CD8-positive, alpha-beta memory T cell (primary cell): ENCODE measurements at places on chromosomes 6 and 20.

DNA sequence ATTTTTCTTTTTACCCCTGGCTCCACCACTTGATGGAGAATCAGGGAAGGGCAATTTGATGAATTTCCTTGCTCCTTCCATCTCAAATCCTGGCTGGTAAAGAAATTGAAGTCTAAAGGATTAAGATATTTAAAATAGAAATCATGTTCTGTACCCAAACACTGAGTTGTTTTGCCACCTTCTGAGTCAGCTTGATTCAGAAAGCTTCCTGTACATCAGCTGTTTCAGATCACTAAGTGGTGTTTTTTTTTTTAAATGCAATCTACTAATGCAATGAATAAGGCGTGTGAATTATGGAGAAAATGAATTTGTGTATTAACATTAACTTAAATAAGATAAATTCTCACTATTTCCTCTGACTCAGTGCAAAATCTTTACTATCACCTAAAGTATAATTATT, 11.5 kb upstream of the POPDC3 start:
- DNase-seq: no peak

DNA sequence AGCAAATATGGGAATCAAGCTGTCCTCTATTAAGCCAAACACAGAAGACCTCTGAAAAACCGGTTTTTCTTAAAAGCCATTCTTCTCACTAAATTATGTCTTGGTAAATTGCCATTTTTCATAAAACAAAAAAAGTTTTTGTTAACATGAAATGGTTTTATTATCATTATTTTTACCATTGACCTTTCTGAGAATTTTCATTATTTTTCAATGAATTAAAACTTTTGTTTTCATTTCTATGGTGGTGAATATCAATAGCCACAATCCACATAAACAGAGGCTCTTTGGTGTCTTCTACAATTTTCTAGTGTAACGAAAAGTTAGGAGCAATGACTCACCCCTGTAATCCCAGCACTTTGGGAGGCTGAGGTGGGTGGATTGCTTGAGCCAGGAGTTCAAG, 2.1 kb downstream of the SF3B5 start:
- no peak for DNase-seq

- DNase-seq: no peak
Measured at GRCh38 chr6:36436466-36436865, 6.2 kb downstream of the PXT1 start.

GRCh38 chr6:38248500-38249234, 391.1 kb downstream of the BTBD9 start:
- DNase-seq: no peak

- no peak for DNase-seq
Measured at GRCh38 chr6:26426691-26427450, 13.4 kb upstream of the BTN3A3 start.

DNA sequence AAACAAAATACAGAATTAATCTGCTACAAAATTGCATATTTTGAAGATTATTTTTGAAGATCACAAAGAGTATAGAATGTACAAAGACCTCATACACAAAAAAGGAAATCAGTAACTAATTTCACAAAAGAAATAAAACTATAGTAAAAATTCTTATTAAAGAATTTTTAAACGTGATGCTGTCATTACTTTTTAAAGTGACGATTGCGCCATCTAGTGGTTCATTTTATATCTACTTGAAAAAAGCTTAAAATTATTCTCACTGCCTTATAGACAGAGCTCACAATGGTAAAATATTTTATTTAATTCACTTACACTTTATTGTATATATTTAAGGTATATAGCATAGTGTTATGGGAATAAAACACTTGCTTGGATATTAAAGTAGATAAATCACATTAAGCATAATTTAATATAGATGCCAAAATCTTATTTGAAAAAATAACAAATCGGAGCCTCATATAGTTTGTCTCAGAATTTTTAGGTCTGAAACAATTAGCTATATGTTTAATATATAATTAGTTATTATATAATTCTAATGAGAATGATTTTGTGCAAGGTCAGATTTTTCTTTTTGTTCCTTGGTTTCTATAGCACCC, 128.8 kb downstream of the PHF3 start:
- DNase-seq: peak; percentile 27

GRCh38 chr20:32163951-32164350, 43.6 kb downstream of the PLAGL2 start:
- no peak for DNase-seq

DNA sequence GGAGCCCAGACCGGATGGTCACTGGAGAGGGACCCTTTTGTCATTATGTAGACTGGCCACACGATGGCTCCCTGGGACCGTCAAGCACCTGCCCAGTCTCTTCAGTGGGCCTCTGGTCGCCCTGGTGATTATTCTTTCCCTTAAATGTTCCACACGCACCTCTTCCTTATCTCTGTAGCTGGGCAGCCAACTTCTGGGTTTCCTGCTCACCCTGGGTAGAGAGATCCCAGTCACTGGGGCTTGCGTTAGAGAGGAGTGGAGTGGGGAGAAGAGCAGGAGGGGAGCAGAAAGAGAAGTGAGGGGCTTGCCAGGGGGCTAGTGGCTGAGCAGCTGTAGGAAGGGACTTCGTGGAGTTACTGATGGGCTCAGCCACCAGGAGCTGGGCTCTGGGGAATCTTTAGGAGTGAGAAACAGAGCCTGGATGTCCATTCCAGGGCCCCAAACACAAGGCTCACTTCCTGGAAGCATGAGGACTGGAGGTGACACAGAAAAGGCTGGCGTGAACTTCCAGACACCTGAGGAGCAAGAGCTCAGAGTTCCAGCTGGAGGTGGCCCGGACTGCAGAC, 150.1 kb downstream of the DHX35 start:
- DNase-seq: no peak

DNA sequence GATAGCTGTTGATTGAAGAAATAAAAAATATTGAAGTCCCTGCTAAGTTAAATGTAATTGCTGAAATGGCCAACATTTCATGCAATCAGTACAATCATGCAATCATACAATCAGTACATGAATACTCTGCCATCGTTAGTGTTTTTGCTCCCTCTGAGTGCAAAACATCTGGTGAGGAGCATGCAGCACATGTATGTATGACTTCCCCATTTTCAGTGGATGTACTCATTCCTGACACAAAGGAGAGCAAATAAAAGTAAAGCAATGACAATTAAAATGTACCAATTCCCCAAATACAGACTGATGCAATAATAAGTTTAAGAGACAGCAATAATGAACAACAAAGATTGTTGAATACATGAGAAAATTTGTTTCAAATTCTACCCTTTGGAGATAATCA, 140.7 kb downstream of the PLCB1 start:
- DNase-seq: no peak

- no peak for DNase-seq
Measured at GRCh38 chr6:68473433-68474210, 161.5 kb upstream of the ADGRB3 start.

DNA sequence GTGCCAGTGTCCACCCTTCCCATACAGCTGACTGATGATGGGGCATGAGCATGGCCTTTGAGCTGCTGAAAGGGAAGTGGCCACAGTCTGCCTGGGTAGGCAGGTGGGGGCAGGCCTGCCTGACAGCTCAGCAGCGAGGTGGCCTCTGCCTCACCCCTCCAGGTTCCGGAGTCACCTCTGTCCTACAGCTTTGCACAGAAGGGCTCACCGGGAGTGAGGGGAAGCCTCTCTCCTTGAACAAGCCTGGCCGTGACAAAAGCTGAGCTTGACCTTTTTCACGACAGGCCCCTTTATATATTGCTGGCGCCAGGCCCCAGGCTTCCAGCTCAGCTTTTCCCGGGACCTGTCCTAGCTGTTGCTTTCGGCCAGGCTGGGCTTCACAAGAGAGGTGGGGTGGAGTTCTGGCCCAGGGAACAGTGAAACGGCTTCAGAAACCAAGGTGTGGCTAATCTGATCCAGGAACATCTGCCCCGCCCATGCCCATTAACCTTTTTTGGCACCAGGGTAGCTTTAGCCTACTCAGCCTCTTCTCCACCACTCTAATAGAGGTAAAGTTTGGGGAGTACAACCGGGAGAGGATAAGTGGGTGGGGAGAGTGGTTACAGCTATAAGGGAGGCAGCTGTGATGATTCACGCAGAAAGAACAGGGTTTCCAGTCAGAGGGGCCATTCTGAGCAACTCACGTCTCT, 42.9 kb downstream of the C6orf132 start:
- DNase-seq: no peak

DNA sequence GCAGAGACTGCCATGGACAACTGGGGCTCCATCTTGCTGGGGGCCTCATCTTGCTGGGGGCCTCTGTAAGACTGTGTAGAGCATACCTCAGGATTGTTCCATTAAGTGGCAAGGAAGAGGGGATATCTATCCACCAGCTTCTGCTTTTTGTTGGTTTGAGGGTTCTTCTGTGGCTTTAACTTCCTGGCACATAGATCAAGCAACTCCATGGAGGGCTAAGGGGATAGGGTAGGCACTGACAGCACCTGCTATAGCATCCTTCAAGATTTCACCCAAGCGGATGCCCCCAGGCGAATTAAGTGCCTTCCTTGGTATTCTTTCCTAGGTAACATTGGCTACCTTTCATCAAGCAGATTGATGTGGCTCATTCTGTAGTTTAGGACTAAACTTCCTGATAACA, 3.8 kb upstream of the LRRN4 start:
- no peak for DNase-seq

- DNase-seq: no peak
Measured at GRCh38 chr6:149929422-149929821, 6.5 kb upstream of the RAET1G start.

GRCh38 chr20:22428051-22428450, 156.3 kb downstream of the FOXA2 start:
- no peak for DNase-seq

- no peak for DNase-seq
Measured at GRCh38 chr6:27742833-27743573, 169.2 kb downstream of the OR2B2 start.

- DNase-seq: no peak
Measured at GRCh38 chr6:167306401-167306998, 15.4 kb downstream of the UNC93A start.

DNA sequence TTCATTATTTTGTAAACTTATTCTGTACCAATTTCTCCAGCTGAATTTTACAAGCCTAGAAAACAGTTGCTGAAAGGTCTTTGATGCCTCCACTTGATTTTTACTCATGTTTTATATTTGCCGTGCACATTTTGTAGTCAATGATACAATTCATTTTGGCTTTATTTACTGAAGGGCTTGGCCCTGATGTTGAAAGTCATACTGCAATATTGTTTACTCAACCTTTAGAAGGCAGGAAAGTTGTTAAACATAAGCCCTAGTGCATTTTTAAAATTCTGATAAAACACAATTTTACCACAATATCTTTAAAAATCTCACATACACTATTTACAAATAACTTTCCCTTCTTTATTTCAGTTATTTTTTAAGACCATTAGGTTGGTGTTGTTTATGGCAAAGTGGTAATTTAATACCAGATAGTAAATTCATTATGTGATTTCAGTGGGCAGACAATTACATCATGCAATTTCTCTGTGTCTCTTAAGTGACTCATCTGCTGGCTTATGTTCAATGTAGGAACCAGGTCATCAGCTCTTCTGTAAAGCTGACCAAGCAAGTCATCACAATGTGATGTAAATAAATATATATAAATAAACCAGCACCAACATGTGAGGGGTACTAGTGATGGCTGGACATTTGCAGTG, 121.1 kb upstream of the SLC35B3 start:
- DNase-seq: no peak

GRCh38 chr20:15708984-15709598, 864.2 kb downstream of the KIF16B start:
- no peak for DNase-seq

- DNase-seq: no peak
Measured at GRCh38 chr20:56715902-56716519, 86.9 kb downstream of the TFAP2C start.

GRCh38 chr20:37198932-37199660, 19.7 kb upstream of the MROH8 start:
- no peak for DNase-seq

GRCh38 chr6:4280707-4281106, 145.3 kb upstream of the ECI2 start:
- DNase-seq: no peak

DNA sequence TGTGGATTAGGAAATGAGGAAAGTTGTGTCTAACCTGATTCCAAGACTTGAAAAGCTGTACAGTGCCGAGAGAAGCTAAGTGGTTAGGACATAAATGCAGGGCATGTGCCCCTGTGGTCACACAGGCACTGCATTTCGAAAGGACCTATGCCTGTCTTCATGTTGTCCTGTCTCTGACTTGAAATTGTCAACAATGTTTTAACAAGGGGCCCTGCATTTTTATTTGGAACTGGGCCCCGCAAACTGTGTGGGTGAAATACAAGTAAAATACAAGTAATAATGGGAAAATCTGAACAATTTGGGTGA, 38.8 kb downstream of the MRS2 start:
- no peak for DNase-seq

DNA sequence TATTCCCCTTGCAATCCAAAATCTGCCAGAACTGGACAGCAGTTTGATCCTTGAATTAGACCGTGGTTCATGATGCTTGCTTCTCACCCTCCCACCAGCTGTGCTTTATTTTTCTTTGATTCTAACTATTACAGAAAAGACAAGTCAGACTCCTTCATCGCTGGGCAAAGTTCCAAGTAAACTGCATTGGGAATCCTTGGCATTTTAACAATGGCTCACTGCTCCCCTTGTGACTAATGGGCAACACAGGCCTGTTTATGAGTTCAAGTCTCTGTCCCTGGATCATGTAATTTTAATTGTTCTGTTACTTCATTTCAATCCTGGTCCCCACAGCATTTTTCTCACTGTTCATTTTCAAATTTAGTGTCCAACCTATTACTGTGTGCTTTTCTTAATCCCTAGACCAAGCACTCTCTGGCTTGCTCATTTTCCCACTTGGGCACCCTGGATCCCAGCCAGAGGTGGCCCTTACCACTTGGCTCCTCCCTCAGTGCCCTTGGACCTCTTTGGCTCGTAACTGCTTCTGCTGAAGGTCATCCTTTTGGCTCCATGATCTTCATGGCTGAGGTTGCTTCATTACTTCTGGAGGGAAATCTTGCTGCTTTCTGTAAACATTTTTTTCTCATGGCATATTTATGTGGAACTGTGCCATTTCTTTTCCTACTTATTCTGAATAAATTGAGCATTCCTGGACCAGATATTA, 32.8 kb downstream of the PSMB9 start:
- no peak for DNase-seq

DNA sequence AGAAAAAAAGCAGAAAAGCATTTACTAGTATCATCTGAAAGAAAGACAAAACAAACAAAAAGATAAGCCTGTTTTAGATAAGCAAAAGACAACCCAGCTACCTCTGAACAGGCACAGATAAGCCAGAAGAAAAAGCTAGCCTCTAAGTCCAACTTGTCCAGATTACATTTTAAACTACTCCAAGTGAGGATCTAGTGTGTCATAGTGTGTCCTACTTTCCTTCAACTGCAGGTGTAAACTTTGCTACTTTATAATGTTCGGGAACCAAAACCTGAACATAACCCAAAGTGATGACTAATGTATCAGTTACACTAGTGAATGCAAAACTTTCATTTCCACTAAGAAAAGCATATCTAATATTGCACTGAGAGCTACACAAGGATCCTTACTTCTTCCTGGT, 19.5 kb downstream of the ADNP start:
- no peak for DNase-seq

DNA sequence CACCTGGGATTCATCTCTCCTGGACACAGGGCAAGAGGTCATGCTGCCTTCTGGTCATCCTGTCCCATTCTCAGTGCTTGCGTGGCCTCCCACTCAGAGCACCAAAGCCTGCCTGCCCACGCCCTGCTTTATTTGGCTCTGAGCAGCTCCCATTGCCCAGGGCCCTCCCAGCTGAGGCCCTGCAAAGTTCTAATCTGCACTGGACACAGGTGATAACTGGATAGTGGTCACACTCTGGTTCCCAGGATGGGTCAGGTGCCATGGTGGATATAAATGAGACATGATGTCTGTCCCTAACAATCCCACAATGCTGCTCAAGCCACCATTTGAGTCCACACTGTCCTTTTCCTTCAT, 39.5 kb downstream of the CPXM1 start:
- no peak for DNase-seq
